Mesothelial cell of epicardium (in vitro differentiated cells): ENCODE measurements at places on chromosomes 16 and 17.

GRCh38 chr16:27550582-27550920 is 607 bp downstream of the KATNIP start:
- no peak for DNase-seq

- no peak for DNase-seq
Observed at GRCh38 chr17:16304830-16305229, 48.4 kb downstream of the CENPV start.

DNA sequence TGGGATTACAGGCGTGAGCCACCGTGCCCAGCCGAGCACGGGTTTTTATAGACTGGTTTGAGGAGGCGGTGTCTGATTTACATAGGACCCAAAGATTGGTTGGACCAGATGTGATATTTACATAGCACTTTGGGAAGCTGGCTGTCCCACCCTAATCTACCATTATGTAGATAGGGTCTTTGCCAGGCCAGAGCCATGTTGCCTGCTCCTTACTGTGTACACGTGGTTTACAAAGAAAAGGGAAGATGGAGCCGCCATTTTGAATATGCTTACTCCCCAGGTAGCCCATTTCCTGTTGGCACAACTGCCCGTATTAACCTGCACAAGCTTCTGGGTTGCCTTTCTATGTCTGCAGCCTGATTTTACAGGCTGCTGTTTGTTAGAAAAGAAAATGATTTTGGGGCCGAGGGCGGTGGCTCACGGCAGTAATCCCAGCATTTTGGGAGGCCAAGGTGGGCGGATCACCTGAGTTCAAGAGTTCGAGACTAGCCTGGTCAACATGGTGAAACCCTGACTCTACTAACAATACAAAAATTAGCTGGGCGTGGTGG is 89.9 kb upstream of the EEF2KMT start:
- no peak for DNase-seq

GRCh38 chr17:16155536-16155935 is 59.8 kb downstream of the NCOR1 start:
- no peak for DNase-seq

- no peak for DNase-seq
Observed at GRCh38 chr16:61432421-61432820, 603.8 kb downstream of the CDH8 start.

GRCh38 chr17:64262198-64262999 is 661 bp downstream of the TEX2 start:
- DNase-seq = peak; percentile 59

GRCh38 chr17:58006560-58006923 is 504 bp downstream of the SRSF1 start:
- DNase-seq = peak; percentile 76

DNA sequence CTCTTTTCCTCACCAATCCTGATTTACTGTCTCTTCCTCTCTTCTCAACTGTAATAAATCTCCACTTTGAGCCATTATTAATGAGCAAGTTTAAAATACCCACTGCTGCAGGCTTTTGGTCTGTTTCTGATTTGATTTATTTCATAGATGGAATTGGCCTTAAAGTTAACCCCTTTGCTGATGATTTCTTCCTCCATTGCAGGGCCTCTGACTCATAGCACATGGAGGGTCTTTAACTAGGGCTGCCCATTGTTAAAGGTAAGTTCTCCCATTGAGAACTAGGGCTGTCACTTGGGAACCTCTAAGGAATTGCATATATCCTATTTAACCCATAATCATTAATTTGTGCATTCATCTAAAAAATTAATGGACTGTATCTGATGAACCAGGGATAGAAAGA is 221.2 kb downstream of the CA10 start:
- DNase-seq = no peak

GRCh38 chr16:68331879-68332410 is 21.1 kb downstream of the PRMT7 start:
- DNase-seq = no peak

DNA sequence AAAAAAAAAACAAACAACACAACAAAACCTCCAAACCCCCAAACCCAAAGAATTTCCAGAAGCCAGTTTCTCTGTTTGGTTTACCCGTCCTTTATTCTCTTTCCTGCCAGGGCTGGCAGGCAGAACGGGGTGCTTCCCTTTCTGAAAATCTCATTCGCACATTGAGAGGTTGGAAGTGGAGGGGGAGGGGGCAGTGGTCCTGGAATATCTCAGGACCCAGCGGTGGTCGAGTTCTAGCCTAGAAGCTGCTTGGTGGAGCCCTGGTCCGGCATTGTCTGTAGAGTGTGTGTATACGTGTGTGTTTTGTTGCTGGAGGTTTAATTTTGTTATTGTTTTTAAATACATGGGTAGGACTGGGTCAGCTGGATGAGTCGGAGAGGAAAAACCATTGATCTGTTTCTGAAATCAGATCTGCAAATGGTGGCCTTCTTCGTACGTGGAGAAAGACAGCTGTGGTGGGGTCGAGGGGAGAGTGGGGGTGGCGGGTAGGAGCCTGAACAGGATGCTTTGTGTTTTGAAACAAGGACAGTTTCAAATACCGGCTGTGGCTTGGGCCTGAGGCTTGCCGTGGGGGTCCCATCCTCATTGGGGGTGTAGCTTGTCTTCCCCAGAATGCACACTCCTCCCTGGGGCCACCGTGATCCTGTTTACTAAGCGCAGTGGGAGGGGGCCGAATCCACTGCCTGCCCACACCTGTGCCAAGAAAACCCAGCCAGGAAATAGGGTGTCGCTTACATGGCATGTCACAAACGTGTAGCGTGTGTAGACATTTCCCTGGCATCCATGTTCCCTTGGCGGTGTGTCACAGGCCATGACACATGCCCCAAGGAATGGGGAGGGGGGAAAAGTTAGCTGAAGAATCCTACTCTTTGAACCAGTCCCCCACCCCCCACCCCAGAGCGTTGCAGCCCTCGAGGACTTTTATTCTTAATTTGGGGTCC is 1.6 kb downstream of the CMIP start:
- DNase-seq = no peak

GRCh38 chr17:82936768-82937171 is 96.9 kb upstream of the ZNF750 start:
- DNase-seq = no peak

GRCh38 chr17:1960545-1960912 is 64.6 kb downstream of the RTN4RL1 start:
- DNase-seq = no peak

GRCh38 chr16:89025636-89026035 is 48.6 kb upstream of the CBFA2T3 start:
- no peak for DNase-seq

DNA sequence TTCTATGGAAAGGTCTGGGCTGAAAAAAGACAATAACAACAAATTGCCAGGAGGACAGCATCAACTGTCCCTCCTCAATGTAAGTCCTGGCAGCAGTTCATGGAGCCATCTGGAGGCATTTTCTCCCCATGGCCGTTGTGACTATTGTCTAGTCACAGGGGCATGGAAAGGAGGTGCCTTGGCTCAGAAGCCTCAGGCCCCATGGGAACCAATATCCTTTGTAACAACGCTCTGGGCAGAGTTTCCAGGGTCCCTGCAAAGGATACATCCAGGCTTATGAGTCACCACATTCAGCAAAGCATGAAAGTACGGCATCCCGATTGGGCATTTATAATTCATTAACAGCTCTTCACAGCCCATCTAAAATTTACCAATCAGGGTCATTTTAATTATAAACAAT is 85.2 kb downstream of the GLG1 start:
- no peak for DNase-seq

DNA sequence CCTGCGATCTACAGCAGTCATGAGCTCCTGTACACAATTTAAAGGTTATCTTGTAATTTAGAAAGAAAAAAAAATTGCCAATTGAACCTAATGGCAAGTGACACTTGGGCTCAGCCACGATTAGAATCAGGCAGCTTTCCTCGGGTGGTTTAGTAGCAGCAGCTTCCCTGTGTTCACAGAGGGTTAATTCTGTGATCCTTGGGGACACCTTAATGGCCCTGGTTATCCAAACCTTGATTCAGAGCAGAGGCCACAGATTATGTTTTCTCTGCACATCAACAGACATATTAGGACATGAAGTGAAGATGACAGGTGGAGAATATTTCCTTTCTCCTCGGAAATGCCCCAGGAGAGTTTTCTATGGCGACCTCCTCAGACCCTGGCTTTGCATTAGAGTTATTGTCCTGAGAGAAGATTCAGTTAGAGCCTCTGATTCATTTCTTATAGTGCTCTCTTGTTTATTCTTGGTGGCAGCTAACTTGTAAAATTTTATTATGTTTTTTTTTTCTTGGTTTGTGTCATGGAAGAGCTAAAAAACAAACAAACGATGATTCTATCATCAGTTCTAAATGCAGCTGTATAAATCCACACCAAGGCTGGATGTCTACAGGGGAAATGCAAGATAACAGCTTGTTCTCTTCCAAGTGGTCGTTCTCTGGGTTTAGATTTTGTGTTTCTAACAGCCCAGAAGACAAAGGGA is 351.2 kb upstream of the DYNLRB2 start:
- no peak for DNase-seq

DNA sequence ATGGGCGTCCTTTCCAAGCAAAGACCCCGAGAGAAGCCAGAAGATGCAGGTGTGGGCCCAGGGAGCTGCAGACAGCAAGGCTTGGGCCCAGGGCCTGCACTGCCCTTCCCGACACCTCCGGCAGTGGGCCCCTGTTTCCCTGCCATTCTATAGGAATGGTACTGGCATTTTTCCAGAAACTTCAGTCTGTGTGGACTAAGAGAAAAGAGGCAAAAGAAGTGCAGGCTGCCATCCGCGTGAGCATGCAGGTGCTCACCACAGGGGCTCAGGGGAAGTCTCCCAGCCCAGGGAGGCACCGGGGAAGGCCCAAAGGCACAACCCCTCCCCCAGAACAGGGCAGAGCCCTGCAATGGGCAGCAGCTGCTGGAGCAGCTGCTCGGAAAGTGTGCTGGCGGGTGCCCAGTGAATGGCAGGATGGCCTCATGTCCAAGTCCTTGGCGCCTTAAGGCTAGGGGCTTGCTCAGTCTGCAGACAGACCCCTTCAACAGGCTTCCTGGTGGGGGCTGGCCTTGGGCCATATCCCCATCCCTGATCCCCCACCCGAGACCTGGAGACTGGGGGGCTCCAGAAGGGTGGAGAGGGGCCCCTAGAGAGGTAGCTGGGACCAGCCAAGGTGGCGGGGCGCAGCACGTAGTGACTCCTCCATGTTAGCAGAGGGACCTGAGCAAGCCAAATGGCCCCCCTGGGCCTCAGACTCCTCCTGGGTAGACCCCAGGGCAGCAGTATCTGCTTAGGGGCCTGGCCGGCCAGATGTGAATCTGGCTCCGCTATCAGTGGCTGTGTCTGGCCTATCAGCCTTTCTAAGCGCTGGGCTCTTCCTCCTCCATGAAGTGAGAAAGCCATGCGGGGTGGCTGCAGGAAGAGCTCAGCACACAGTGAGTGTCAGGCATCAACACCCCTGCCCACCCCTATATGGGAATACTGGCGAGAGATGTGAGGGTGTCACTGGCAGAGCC is 6.7 kb upstream of the TPPP3 start:
- no peak for DNase-seq

- peak; percentile 70 for DNase-seq
Observed at GRCh38 chr17:49260011-49260816, 29.6 kb upstream of the PHOSPHO1 start.

GRCh38 chr17:66447159-66447558 is 144.7 kb downstream of the PRKCA start:
- no peak for DNase-seq

- DNase-seq = no peak
Observed at GRCh38 chr17:17794382-17794781, 42.4 kb downstream of the SREBF1 start.

DNA sequence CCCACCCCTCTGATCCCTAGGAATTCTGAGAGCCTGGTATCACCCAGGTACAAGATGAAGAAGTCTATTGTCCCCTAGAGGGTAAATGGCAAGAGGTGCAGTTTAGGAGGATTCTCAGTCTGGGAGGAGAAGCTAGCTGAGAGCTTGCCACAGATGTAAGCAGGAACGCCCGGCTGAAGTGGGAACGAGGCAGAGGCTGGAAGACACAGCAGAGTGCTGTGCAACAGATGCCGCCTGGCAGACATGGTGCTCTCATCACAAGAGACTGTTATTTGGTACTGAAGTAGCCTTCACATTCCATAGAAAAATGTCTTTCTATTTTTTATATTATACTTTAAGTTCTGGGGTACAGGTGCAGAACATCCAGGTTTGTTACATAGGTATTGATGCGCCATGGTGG is 20.3 kb upstream of the KRT20 start:
- DNase-seq = no peak

DNA sequence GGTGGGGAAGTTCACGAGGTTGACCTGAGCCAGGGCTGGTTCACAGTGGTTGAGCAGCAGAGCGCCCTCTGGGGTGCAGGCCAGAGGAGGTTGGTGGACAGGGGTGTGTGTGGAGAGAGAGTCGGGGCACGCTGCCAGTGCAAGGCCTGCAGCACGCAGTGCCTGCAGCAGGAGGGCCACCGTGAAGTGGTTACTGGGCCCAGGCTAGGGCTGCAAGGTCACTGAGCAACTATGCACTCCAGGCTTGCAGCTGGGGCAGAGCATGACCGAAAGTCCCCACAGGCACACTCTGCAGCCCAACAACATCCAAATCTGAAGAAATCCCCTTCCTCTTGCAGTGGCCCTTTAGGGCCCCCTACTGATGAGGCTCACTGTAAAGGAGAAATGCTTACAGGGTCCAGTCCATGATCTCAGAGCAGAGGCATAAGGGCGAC is 89.1 kb upstream of the NOL11 start:
- no peak for DNase-seq

DNA sequence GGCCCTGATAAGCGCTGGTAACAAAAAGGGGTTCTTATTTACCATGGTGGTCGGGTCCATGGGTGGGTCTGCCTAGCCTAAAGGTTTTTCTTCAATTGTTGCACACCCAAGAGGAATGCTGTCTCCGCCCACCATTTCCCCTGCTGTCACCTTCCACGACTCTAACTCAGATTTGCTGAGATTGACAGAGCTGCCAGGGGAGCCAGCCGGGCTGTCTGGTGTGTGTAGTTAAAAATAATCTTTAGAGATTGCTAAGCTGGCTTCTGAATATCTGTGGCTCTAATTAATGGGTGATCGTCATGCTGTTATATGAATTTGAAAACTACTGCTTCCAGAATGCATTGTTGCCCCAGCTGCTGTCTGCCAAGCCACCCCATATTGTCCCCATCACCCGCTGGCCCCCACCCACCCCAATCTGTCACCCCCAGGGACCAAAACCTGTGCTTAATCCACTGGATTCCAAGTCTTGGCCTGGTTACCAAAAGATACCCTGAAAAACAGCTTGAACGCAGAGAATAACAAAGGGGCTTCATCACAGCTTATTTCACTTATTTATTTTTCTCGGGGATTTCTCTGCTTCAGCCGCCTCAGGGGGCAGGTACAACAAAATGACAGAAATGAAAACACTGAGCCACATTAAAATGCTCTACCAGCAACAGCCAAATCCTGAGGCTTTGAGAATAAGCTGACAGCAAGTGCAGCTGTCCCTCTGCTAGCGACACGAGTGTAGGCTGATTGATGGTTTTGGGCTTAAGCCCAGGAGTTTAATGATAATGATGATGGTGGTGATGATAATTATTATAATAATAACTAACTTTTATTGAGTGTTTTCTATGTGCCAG is 46.1 kb upstream of the NLK start:
- DNase-seq = no peak

GRCh38 chr17:4789701-4789950 is 862 bp downstream of the GLTPD2 start:
- DNase-seq = no peak

- DNase-seq = no peak
Observed at GRCh38 chr17:54920819-54921218, 20.2 kb downstream of the TOM1L1 start.

- no peak for DNase-seq
Observed at GRCh38 chr16:84611041-84611440, 6.8 kb downstream of the COTL1 start.
